ENCODE measurements at places on chromosomes 1 and 21. TPM values are rescaled to one million over a fixed set of nuclear protein-coding genes. Genes with fewer than 3 reads are reported as not detected.
A peak's percentile ranks its signal among the peaks of the same experiment; 100 is the strongest.

Gene KIF14
- total RNA-seq: 3.6 TPM

Gene SH2D1B
- not detected for total RNA-seq

Gene CD34
- 34.3 TPM for total RNA-seq

Gene PEAR1
- total RNA-seq: 5.5 TPM

GRCh38 chr1:35587736-35588135 is 14.6 kb downstream of the TFAP2E start:
- no peak for DNase-seq

DNA sequence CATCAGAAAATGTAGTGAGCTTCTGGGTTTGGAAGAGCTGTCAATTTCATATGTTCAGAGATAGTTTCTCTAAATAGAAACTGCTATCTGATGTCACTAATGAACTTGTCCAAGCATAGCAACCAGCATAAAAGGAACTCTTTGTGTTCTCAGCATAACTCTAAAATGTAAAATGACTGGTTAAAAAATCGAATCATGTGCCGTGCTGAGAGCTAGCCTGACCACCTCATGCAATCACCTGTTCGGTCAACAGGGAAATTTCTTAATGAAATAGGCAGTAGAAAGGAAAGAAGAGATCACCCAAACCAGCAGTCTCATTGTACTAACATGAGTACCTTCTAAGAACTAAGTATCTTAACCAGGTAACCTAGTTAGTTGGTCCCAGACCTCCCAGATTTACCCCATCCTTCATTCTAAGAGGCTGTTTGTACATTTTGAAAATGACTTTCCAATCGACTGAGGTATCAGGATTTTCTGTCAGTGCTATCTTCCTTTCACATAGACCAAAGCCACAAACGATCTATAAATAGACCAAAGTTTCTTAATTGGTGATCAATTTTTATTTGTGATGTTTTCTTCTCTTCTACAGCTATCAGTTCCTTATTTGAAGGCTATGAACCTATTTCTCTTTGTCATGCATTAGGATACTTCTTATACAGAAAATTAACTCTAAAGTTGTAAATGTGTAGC is 147.3 kb downstream of the TLR5 start:
- no peak for DNase-seq

GRCh38 chr21:41375875-41376274 is 14.0 kb downstream of the MX2 start:
- no peak for DNase-seq

DNA sequence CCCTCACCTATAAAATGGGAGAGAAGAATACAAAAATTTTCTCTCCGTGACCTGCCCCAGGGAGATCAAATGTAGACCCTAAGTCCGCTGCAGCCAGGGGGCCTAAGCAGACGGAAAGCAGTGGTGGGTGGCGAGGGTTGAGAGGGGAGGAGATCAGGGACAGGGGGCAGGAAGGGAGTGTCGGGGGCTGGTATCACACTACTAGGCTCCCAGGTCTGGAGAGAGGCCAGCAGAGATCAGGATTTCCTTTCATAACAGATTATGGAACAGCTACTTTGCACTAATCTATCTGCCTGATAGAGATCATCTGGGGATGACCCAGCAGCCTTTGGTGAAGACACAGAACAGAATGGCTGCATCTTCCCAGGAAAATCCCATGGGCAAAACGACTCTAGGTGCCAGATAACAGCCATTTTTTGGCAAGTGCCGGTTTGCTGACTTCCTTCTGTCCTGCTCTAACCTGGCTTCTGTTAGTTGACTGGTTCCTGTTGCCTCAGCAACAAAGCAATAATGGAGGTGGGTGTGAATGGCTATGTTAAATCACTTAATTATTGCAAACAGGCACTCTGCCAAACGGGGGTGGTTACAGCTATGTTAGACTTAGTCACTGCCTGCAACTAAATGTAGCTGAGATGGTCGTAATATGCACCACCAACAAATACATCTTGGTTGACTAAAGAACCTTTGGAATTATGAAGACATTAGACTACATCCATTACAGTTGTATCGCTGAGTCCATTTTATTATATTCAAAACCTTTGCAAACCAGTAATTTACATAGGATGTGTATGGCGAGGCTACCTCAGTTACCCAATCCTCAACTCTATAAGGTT is 30.0 kb upstream of the EPS8L3 start:
- peak; percentile 31 for DNase-seq

DNA sequence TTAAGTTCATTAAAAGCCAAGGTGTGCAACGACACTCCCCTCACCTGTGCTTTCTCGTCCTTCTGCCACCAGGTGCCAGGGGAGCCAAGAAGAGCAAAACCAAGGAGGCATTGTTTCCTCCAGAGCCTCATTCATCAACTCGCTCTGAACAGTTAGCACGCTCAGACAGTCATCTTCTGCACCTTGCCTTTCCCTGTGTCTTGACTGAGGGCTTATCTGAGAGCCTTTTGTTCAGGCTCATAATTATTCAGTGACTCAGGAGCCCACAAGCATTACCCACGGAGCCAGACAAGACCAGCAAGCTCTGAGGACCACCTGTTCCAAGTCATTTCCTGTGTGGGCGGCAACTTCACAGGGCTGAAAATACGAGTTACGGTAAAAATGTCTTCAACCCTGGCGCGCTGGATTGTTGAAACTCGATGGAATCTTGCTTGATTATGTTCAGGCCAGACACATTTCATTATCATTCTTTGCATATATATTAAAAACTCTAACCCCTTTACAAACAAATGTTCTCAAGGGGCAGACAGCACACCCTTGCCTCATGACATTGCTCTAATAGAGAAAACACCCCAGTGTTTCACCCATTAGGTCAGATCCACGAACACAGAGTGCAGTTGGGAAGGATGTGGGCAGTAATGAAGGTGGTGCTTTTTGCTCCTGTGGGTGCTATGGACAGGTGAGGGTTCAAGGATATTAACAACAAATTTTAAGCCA is 89.7 kb upstream of the RUNX1 start:
- no peak for DNase-seq

GRCh38 chr1:173870252-173871075 is 2.3 kb downstream of the ZBTB37 start:
- no peak for DNase-seq

DNA sequence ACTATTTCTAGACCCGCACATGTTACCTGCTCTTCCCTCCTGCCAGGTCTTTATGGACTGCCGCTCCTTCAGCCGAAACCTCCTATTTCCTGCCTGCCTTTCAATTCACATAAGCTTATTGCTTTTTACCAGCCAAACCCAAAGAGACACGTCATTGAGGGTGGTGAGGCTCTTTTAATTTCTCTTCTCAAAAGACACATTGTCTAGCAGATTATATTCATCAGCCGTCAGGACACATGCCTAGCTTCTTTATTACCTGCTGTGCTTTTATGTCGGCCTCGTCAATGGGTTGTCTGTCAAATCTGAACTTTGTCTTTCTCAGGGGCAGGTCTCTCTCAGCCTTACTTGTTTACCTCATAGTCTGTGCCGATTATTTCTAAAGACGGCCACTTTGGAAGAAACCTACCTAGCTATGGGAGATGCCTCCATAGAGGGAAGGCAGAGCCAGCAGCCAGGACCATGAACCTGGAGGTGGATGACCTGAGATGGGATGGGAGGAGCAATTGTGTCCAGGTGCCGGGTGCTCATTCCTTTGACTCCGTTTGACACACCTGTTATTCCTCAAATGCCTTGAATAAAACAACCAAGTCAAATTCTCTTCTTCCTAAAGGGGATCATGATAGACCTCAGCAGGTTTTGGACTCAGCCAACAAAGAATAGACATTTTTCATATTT is 42.0 kb downstream of the ZBTB18 start:
- no peak for DNase-seq
